ENCODE measurements at places on chromosomes 12 and 14.

DNA sequence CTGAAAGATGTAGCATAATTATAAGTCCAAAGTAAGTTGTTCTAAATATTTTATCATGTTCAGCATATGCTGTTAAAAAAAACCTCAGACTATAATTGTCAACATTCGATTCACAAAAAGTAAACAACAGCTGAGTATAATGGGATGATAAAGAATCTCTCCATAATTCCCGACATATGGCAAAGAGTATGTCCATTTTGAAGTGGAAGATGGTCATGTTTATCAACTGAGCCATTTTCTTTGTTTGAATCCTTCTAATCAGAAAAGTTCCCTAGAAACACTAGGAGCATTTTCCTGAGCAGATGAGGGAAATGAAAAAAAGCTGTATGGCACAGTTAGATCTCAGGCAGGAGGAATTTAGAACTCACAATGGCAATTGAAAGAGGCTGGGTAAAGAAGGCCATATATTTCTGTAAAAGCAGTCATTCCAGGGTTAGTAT, 192.1 kb upstream of the AMIGO2 start:
- no peak for DNase-seq

DNA sequence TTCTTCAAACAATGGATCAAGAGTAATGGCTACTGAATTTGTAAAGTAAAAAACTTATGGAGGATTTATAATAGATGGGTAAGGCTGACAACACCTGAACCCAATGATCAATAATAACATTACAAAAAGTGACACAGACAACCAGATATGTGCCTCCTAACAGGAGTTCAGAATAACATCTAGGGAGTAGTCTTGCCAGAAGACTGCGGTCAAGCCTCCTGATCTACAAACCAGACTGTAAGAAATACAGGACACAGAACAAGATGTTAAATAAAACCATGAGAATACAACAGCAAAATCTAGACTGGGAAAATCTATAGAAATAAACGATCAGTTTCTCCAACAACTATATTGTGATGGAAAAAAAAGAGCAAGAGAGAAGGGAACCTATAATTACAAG, 262.6 kb upstream of the TMTC1 start:
- no peak for DNase-seq

DNA sequence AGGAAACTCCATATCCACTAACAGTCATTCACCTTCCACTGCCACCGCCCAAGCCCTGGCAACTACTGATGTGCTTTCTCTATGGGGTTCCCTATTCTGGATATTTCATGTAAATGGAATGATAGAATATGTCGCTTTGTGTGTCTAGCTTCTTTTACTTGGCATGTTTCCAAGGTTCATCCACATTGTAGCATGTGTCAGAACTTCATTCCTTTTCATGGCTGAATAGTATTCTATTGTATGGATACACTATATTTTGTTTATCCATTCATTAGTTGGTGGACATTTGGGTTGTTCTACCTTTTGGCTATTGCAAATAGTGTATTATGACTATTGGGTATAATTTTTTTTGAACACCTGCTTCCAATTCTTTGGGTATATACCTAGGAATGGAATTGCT, 8.6 kb downstream of the POU6F1 start:
- DNase-seq, result no peak

- no peak for DNase-seq
Measured at GRCh38 chr12:47776471-47777143, 3.6 kb downstream of the SLC48A1 start.

DNA sequence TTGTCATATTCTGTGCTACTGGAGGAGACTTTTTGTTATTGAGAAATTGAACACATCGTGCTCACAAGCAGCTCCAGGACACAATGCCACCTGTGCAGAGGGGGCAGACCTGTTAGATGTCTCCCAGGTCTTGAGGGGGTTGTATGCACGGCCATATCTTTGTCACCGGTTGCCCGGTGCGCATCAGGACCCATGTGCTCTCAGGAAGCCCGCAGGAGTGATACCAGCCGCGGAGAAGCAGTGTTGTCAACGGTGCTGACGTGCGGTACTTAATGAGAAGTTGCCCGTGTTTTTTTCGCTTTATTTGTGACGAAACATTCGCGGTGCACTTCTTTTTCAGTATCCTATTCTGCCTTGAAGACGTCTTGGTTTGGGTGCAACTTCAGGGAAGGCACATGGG, 128.2 kb upstream of the RTL1 start:
- DNase-seq, result no peak

- DNase-seq, result peak; percentile 21
Measured at GRCh38 chr14:41549821-41550607, 56.7 kb upstream of the LRFN5 start.

DNA sequence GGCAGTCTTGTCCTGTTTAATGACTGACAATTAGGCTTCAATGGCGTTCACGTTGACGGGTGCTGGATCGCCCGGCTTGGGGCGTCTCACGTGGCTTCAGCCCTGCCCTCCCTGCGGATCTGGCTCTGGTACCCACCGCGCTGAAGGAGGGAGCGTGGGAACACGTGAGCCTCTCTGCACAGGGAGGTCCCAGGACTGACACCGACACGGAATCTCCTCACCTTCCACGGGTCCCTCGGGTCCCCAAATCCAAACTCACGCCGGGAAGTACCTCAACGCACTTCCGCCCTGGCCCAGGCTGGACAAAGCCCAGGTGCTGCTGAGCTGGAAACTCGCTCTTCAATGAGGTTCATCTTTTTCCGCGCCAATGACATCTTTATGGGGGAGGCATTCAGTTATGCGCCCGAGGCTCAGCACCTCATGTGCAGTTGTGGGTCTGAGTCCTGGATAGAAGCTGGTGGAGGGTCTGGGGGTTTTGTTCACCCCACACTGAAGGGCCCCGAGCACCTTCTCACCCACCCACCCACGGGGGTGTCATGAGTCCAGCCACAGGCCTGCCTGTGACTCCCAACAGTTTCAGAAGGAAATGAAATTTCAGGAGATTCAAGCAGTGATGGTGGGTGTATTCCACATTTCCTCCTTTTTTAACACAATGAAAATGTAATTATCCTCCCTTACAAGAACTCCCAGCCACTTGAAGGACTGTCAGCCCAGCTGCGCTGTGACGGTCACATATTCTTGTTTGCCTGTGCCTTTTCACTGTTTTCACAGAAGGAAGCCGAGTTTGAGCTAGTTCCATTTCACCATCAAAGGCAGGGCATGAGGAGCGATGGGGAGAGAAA, 251.7 kb upstream of the SFSWAP start:
- no peak for DNase-seq

DNA sequence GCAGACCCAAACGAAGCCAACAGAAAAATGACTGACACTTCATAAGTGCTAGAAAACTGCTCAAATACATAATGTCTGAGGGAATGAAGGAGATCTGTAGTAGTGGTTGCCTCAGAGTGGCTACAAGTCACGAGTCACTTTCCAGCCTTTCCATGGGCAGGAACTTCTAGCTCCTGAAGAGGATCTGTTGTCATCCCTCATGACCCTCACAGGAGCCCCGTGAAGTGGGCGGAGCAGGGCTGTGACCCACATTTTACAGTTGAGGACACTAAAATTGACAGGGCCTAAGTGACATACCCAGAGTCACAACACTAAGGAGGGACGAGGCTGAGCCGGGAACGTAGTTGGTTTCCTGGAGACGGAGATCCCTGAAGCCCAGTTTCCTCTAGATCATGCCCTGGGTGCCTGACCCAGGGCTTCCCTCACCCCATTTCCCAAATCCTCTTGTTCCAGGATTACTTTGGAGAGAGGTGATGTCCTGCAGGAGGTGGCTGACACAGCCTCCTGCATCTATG, 45.8 kb upstream of the P2RX7 start:
- DNase-seq, result no peak

DNA sequence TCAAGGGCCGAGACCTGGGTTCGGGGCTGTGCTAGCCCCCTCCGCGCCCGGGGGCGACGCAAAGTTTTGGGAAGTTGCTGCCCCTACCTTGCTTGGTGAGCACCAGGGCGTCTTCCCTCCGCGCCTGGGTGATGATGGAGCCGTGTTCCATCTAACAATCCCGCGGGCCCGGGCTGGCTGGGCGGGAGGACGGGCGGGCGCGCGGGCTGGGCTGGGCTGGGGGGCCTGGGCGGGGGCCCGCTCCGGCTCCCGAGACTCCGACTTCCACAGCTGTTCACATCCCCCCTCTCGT, 298 bp downstream of the CTDSP2 start:
- no peak for DNase-seq

- DNase-seq, result no peak
Measured at GRCh38 chr12:109765446-109765810, 51.8 kb downstream of the FAM222A start.
